SHP77 treated with DMSO at 0.1 percent for 48 hours (cell line): ENCODE measurements at places on chromosomes 12 and 14.

DNA sequence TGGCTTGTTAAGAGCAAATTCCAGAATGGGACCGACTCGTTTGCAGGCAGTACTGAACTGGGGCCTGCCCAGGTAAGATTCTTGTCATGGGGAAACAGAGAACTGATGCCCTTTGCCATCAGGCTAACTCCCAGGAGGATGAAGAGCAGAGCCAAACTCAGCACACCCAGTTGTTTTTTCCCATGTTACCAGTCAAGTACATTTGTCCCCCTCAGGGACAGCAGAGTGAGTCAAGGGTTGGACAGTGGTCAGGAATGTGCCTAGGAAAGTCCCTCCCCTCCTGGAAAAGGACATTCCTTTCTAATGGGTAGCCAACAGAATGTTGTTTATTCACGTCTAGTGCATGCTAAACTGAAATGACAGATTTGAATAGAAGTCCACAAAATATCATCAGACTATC lies 1.6 kb downstream of the ART4 start:
- no peak for DNase-seq

- DNase-seq: no peak
Observed at GRCh38 chr12:3614806-3615466, 123.9 kb downstream of the PRMT8 start.

- no peak for DNase-seq
Observed at GRCh38 chr12:45674181-45674977, 55.1 kb upstream of the ARID2 start.

GRCh38 chr14:104537613-104537988 lies 42.0 kb upstream of the C14orf180 start:
- no peak for DNase-seq

- no peak for DNase-seq
Observed at GRCh38 chr12:85821759-85822158, 14.4 kb downstream of the RASSF9 start.

GRCh38 chr12:130460611-130461446 lies 123.1 kb downstream of the PIWIL1 start:
- no peak for DNase-seq

DNA sequence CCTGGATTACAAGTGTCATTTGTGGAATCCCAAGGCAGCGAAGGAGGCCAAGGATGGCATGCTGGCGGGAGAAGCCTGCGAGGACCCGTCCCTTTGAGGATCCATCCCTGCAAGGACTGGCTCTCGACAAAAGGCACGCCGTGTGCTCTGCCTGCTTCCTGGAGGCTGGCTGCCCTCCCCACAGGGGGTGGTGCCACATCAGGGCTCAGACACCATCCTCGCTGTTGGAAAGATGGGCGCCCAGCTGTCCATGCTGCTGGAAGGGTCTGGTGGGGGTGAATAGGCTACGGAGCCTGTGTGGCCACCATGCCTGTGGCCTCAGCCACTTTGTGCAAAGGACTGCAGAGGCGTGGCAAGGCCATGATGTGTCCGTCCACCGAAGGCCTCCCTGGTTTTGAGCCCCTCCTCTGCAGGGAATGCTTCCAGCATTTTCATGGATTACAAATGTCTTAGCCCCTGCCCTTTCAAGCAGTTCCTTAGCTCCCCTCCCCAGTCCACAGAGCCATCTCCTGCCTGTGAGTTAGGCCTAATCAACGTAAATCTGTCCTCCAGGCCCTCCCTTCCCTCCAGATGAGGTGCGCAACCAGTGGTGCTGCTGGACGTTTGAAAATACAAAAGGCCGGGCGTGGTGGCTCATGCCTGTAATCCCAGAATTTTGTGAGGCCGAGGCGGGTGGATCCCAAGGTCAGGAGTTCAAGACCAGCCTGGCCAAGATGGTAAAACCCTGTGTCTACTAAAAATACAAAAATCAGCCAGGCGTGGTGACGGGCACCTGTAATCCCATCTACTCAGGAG lies 22.1 kb downstream of the ZBTB42 start:
- no peak for DNase-seq

DNA sequence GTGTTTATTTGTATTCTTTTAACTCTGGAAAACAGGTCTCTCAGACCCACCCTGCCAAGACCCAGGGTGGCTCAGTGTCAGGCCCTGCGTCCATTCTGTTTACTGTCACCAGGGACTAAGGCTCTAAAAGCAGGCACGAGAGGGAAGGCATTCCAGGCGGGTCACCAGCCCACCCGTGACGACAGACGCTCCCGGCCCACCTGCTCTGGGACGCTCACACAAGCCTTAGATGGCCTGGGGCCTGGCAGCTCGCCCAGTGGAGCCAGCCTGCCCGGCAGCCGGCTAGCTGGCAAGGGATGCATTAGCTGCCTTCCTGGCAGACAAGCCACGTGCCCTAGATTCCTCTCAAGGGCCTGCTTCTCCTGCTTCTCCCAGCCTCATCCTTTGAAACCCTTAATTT lies 9.2 kb upstream of the NUAK1 start:
- peak; percentile 79 for DNase-seq

- peak; percentile 63 for DNase-seq
Observed at GRCh38 chr12:63400718-63401117, 249.7 kb upstream of the AVPR1A start.

DNA sequence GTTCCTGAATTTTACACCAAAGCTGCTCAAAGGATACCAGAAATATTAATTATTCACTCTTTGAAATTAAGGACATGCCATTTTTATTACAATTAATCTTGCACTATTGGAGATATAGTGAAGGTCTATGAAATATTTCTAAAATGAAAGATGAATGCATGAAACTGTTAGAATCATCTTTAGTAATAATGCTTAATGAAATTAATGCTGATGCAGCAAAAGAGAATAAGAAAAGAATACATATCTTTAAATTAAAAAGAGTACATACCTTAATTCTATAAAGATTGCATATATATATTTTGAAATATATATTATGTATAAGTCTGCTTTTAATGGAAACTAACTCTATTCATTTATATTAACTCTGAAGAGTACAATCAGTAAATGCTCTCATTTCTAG lies 236.0 kb downstream of the ALX1 start:
- no peak for DNase-seq

DNA sequence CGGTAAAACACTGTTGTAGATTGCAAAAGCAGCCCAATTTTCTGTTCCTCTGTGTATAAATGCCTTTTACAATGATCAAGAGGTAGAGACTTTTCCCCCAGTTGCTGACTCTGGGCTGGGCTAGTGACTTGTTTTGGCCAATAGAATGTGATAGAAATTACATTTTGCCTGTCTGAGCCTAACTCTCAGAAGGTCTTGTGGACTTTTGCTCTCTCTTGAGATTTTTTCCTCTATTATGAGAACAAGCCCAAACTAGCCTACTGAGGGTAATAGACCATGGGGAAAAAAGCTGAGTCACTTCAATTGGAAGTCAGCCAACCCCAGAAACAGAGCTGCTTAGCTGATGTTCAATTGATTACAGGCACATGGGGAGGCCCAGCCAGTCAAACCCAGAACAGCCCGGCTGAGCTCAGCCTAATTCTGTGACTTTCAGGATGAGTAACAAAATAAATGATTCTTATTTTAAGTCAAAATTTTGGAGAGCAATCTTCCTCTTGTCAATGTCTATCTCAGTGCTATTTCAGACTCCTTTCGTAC lies 61.4 kb downstream of the MYF5 start:
- DNase-seq: peak; percentile 94

GRCh38 chr14:75572104-75572503 lies 6.3 kb upstream of the FLVCR2 start:
- no peak for DNase-seq

DNA sequence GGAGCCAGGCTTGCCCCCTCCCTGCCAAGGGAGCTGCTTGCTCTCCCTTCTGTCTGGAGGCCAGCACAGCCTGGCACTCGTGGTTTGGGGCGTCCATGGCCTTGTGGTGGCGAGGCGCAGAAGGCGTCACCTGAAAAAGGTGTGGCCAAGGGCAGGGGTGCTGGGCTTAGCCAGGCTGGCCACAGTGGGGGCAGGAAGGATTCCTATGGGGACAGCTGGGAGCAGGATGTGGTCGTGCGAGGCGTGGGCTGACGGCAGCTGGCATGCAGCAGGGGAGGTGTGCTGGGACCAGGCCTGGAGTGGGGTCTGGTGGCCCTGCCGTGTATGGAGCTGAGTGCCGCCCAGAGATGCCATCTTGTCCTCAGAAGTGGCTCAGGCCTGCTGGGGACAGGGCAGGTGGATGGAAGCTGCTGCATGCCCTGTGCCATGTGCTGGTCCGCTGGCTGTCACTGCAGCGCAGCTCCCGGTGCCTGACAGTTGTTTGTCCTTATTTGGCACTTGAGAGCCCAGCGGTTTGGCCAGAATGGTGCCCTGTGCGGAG lies 30.0 kb downstream of the SH2B3 start:
- DNase-seq: no peak

GRCh38 chr14:51603495-51603894 lies 48.2 kb upstream of the FRMD6 start:
- no peak for DNase-seq

DNA sequence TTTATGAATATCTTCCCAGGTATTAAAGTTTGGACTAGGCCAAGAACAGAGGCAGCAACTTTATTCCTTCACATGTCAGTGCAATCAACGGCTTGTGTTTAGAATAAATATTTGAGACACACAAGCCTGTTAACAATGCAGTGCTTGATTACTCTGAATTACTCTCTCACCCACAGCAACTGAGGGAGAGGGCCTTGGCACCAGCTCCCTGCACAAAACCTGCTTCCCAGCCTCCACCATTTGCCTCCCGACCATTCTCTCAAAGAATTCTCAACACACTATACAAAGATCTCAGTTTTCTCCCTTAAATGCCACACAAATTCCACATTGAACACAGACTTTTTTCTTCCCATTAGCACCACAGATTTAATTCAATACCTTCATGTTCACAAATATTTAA lies 77.0 kb downstream of the STON2 start:
- no peak for DNase-seq

GRCh38 chr14:92635031-92635430 lies 113.4 kb downstream of the LGMN start:
- DNase-seq: no peak

DNA sequence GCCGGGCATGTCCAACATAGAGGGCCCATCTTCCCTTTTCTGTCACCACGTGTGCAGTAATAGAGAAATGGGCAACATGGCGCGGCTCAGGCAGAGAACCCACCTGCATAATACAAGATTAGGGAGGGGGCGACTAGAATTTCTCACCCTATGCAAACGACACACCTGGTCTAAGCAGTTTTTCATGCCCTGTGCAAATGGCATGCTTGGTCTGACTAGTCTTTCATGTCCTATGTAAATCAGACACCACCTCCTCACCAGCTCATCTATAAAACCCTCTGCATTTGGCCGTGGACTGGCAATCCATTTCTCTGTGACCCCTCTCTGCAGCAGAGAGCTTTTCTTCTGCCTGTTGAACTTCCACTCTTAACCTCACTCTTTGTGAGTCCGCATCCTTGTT lies 180.2 kb upstream of the PZP start:
- DNase-seq: no peak

- no peak for DNase-seq
Observed at GRCh38 chr14:43983721-43984120, 523.4 kb downstream of the FSCB start.

- DNase-seq: no peak
Observed at GRCh38 chr12:109737631-109738030, 24.0 kb downstream of the FAM222A start.

GRCh38 chr12:79439175-79439825 lies 251.5 kb downstream of the PAWR start:
- no peak for DNase-seq

DNA sequence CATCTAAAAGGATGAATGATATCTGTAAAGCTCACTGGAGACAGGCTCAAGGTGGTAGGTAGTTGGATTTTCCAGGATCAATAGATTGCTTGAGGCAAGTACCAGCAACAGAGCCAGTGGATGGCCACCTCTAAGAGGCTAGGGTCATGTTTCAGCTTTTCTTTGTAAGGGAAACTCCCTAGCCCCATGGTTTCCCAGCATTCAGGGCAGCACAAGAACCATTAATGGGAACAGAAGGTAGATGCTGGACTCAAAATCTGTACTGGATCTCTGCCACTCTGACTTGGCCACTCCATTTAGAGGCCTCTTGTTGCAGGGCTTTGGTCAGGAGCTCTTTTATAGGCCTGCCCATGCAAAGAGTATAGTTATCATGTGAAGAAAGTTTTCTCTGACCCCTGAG lies 76.1 kb upstream of the DYRK2 start:
- no peak for DNase-seq

DNA sequence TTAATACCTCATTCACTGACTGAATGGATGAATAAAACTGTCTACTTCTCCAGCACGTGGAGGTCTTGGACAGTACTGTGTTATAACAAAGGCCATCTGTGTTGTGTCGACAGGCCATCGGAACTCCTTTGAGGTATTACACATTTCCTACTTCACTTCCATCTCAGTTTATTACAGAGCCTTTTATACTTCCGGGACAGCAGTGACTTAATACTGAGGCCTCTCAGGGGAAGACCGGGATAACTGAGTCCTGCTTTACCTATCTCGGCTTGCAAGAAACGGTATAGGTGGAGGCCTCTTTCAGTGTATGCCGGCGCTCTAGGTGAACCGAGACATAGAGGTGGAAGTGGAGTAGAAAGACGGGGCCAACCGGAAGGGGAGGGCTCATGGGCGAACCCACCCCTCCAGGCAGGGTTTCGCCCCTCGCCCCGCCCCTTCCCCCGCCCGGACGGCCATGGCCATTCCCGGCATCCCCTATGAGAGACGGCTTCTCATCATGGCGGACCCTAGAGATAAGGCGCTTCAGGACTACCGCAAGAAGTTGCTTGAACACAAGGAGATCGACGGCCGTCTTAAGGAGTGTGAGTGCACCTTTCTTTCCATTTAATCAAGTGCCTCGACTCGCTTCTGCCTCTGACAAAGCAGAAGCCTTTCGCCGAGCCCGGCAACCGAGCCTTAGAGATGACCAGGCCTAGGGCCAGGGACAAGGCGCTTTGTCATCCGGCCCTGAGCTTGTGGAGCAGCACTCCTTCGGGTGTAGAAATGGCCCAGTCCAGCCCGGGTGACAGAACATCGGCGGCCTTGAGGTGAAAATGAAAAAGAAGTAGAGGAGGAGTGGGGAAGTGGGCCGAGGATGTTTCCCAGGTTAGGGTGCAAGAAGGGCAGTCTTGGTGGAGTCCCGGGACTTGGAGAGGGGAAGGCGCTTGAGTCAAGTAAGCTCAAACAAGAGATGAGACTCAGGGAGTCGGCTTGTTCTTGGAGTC lies at the start of gene PSMC6:
PSMC6 (plus strand) TSS at position 477 of the 983 bp plus-strand sequence; CDS start at position 497, 20 bp downstream.
- DNase-seq: peak; percentile 85

- peak; percentile 42 for DNase-seq
Observed at GRCh38 chr14:102594514-102595175, 2.2 kb downstream of the RCOR1 start.

DNA sequence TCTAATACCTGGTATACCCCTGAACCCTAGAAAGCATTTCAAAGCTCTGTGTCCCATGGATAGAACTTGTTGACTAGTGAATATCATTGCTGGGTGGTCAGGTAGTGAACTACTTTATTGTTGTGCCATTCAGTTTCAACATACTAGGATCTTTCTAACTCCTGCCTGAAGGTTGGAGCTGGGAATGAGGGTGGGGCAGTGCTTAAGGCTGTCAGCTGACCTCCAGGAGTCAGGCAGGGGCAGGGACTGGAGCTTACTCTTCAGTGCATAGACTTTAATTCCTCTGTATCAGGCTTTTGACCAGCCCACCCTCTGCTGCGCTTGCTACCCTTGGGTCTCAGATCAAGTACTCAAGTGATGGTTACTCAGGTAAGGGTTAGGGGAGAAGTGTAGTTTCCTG lies 102.6 kb upstream of the RFX4 start:
- DNase-seq: no peak
